Stimulated activated naive CD4-positive, alpha-beta T cell (primary cell): ENCODE measurements at places on chromosomes 11 and 22.

- DNase-seq = no peak
Measured at GRCh38 chr11:61718621-61719302, 33.7 kb upstream of the MYRF start.

DNA sequence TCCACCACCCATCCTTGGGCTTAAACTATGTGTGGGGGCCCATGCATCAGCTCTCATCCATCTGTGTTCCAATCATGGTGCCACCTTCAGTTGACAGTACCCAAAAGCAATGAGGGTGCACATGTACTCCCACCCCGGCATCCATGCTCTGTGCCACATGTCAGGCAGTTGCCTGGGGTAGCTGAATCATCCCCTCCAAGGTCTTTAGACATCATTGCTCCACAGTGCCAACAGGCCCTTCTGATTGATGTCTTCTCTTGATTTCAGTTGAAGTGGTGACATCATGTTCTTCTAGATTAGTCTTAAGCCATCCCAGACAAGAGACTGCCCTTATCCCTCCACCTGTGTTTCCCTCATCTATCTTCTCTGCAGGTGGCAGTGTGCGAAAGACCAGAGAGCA lies 42.5 kb downstream of the TMPRSS5 start:
- no peak for DNase-seq

DNA sequence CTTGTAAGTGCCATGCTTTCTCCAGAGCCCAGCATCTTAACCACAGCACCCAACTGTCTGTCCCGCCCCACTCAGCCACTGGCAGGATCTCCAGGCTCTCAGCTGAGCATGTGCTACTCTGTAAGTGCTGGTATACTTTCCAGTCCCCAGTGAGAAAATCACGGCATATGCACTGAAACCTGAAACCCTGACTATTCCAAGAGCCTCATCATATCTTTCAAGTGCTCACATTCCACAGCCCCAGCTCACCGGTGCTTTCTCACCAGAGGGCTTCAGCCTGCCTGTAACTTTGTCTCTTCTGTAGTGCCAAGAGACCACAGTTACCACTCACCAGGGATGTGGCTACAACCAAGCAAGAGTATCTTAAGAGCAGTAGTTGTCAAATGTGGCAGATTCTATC lies 24.4 kb upstream of the PAMR1 start:
- DNase-seq = no peak

DNA sequence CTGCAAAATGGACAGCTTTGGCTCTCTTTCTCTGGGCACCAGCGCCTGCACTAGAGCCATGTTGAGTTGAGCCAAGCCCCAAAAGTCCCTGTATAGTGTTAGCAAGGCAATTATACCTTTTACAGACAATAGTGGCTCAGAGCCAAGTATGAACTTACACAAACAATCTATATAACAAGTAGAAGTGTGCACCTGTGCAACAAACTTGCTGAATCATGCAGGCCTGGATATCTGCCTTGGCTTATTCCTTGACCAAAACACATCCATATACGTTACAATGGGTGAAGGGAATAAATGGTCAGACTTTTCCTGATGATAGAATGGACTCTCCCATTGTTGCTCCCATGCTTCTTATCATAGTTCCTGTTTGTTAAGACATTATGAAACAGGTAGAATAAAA lies 3.8 kb upstream of the OR52I2 start:
- DNase-seq = no peak
